ENCODE measurements at places on chromosomes 7 and 10. TPM values are rescaled to one million over a fixed set of nuclear protein-coding genes. Genes with fewer than 3 reads are reported as not detected.

Gene C10orf105
- total RNA-seq, result not detected

Gene TBC1D12
- 9.3 TPM for total RNA-seq

DNA sequence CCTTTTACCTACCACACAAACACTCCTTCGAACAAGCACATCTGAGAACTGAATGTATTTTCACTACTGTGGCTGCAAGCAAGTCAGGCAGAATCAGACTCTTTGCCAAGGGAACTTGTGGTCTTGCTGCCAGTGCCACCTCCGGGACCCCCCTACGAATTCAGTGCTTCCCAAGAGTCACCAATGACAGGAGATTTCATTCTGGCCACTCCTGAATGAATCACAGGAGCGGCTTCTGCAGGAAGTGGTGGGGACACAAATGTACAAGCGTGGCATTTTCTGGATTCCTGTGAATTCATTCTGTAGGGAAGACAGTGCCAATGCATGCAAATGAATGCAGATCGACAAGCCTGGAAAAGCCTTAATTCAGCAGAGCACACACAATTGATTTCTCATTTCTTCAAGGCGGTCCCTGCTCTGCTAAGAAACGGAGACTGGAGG lies 161.2 kb downstream of the CAMK1D start:
- no peak for DNase-seq

- DNase-seq, result no peak
Measured at GRCh38 chr7:27104341-27105058, 2.0 kb upstream of the HOXA2 start.

Gene SMIM30
- total RNA-seq, result 24.4 TPM

DNA sequence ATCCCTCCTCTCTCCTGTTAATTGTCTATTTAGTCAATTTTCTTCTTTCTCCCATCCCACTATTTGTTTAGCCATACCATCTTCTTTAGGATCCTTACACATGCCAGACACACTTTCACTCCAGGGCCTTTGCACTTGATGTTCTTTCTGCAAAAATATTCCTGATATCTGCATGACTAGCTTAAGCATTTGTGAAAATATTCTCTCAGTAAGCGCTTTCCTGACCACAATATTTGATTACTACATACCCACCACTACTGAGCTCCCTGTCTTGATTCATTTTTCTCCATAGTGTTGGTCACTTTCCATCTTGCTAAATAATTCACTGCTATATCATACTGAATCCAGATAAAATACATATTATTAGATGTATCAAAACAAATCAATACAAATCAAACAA lies 75.1 kb downstream of the SEMA3D start:
- DNase-seq, result no peak

DNA sequence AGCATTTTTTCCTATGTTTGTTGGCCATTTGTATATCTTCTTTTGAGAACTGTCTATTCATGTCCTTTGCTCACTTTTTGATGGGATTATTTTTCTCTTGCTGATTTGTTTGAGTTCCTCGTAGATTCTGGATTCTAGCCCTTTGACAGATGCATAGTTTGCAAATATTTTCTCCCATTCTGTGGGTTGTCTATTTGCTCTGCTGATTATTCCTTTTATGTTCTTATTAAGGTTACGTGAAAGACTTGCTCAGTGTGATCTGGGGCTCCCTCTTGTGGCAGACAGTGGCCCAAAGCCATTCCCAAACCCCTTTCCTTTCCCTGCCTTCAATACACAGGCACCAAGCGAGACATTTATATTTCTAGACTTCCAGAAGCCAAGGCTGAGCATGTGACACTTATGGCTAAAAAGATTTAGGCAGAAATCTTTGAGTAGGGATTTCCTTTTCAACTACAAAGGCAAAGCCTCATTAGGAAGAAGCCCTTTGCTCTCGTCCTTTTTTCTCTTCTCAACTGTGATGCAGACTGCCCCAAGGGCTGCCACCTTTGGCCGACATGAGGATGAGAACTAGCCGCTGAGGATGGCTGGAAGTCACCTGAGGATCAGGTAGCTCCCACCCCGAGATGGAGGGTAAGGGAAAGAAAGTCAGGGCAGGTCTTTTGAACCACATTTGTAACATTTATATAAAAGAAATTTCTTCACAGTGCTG lies 23.6 kb downstream of the ST8SIA6 start:
- DNase-seq, result peak; percentile 60

- DNase-seq, result no peak
Measured at GRCh38 chr7:102059524-102059923, 227.1 kb upstream of the SH2B2 start.

Gene PPP1R17
- total RNA-seq, result 0.20 TPM

Gene CDH23
- 0.37 TPM for total RNA-seq

DNA sequence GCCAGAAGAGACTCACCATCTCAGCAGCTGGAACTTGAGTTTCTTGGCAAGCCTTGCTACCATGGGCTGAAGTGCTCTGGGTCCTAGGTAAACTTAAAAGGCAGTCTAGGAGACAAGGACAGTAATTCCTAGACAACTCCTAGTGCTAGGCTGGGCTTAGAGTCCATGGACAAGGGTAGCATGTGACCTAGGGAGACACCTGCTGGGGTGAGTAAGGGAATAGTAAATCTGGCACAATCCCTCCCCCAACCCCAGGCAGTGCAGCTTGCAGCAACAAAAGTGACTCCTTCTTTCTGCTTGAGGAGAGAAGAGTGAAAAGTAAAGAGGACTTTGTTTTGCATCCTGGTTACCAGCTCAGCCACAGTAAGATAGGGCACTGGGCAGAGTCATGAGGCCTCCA lies 316.5 kb upstream of the IMMP2L start:
- no peak for DNase-seq

DNA sequence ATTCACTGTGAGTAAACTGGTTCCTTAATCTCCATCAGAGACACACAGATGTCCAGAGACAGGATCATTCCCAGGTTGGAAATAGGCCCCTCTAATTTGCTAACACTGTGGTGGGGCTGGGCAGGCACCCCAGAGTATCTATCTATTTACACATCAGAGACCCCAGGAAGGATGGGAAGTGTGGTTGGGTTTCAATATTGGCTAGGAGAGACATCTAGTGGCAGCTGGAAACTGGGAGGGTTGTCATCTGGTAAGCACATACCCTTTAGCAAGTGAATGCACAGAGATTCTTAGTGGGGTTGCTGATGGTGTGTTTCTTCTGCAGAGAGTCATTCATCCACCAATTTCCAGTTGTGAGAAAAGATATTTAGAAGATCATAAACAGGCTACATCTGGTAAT lies 36.0 kb upstream of the NRG3 start:
- DNase-seq, result no peak

Gene COBL
- total RNA-seq, result not detected

Gene DIP2C
- 1.9 TPM for total RNA-seq

GRCh38 chr7:33395340-33395739 lies 266.0 kb downstream of the BBS9 start:
- no peak for DNase-seq

Gene ZNF789
- total RNA-seq, result 37.3 TPM

- no peak for DNase-seq
Measured at GRCh38 chr7:45145881-45146280, 11.7 kb upstream of the RAMP3 start.
